ENCODE measurements at places on chromosomes 7 and 10.

GRCh38 chr7:134780166-134780828 is 863 bp downstream of the CALD1 start:
- no peak for DNase-seq

- no peak for DNase-seq
Measured at GRCh38 chr10:117830787-117831212, 215.9 kb downstream of the RAB11FIP2 start.

- no peak for DNase-seq
Measured at GRCh38 chr10:6211341-6211670, 8.6 kb downstream of the PFKFB3 start.

DNA sequence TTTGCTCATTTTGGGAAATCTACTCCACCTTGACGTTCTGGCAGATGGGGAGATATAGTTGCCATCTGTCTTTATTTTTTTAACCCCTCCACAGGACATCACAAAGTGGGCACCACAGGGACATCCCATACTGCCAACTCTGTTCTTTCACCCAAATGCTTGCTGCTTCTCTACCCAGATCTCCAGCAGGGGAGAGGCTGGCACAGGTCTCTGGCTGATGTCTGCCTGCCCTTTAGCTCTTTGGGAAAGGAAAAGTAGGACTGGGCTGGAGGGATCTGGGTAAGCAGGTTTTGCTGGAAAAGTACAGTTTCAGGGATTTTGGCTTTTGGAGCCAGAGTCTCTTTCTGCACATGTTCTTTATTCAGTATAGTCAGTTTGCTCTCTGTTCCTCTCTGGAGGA is 156.7 kb downstream of the ANLN start:
- DNase-seq: no peak

DNA sequence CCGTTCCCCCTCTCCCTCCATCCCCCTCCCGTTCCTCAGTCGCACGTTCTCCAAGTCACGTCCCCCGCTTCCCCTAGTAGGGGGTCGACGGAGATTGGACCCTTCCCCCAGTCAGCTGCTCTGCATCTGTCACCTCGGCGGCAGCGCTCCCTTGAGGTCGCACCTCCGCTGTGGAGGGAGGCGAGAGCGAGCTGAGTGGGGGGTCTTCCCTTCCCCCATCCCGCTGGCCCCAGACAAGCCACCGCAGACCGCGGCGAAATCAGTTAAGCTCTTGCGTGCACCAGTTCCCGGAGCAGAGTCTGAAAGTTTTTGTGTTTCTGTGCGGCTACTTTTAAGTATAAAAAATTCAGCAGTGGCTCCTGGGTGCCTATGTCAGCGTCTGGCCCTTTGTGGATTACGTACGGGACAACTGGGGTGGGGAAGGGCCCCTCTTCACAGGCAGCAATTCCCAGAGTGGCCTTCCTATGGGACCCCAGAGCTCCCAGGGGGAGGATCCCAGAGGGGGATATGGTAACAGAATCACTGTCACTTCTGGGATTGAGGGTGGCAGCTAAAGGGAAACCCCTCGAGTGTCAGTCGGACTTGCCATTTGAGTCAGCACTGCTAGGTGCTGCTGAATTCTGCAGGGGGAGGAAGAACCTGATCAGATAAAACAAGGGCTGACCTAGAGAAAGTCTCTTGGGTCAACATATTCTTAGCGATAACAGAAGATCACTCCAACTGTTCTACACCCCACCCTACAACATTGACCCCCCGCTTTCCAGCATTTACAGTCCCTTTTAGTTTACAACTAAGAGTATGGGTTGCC is 12.5 kb upstream of the DDIT4 start:
- DNase-seq: no peak

DNA sequence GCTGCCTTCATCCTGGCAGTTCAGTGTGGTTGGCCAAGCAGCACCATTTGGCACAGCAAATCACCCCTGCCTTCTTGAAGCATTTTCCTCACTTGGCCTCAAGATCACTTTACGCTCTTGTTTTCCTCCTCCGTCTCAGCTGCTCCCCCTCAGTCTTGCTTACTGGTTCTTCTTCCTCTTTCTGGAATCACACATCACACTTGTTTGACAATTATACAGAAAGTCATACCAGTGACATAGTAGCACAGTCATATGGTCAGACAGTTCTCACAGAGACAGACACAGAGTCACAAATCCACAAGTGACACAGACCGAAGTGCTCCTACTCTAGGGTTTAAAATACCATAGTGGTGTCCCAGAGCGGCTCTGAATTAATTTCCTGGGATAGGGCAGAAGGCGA is 43.8 kb upstream of the ARL4A start:
- no peak for DNase-seq

GRCh38 chr10:5103481-5103880 is 9.3 kb downstream of the AKR1C3 start:
- DNase-seq: no peak

- DNase-seq: no peak
Measured at GRCh38 chr7:157014635-157015555, 4.4 kb upstream of the MNX1 start.

- DNase-seq: no peak
Measured at GRCh38 chr10:117260084-117260483, 19.2 kb downstream of the SLC18A2 start.

- no peak for DNase-seq
Measured at GRCh38 chr10:22851865-22852239, 76.0 kb upstream of the ARMC3 start.

DNA sequence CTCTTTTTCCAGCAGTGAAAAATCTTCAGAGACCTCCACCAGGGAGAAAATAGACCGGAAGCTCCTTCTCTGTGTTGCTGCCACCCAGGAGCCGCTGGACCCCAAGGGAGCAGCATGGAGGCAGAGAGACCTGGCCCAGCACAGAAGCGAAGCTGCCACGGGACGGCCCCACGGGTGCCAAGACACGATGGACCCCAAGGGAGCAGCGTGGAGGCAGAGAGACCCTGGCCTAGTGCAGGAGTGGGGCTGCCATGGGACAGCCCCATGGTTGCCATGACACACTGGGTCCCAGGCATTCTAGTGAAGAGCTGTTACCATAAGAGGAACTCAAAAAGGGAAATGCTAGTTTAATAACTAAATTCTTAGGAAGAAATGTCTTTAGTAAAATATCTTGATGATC is 186.3 kb downstream of the PTPRN2 start:
- no peak for DNase-seq

GRCh38 chr7:150377635-150378034 is 1.5 kb upstream of the ZNF775 start:
- DNase-seq: no peak

GRCh38 chr7:101956130-101956529 is 138.7 kb downstream of the CUX1 start:
- no peak for DNase-seq

GRCh38 chr10:525565-526315 is 163.7 kb downstream of the DIP2C start:
- DNase-seq: no peak
